ENCODE measurements at places on chromosomes 6 and 20. TPM values are rescaled to one million over a fixed set of nuclear protein-coding genes. Genes with fewer than 3 reads are reported as not detected.

Gene UFL1
- 17.1 TPM for total RNA-seq

Gene ADGRF4
- total RNA-seq, result 0.18 TPM

Gene HLA-G
- not detected for total RNA-seq

Gene PANK2
- 34.8 TPM for total RNA-seq

Gene BTN1A1
- not detected for total RNA-seq

Gene SLC35D3
- 0.36 TPM for total RNA-seq

Gene DNAH8
- 0.09 TPM for total RNA-seq

Gene COX4I2
- total RNA-seq, result not detected

Gene C20orf96
- total RNA-seq, result 6.3 TPM

Gene LMBRD1
- total RNA-seq, result 56.3 TPM

Gene CNKSR3
- total RNA-seq, result 1.7 TPM

Gene PTCHD4
- total RNA-seq, result 11.7 TPM

Gene RTEL1
- total RNA-seq, result 13.4 TPM

Gene CNBD2
- 5.2 TPM for total RNA-seq
